ENCODE measurements at places on chromosomes 2 and 18.

DNA sequence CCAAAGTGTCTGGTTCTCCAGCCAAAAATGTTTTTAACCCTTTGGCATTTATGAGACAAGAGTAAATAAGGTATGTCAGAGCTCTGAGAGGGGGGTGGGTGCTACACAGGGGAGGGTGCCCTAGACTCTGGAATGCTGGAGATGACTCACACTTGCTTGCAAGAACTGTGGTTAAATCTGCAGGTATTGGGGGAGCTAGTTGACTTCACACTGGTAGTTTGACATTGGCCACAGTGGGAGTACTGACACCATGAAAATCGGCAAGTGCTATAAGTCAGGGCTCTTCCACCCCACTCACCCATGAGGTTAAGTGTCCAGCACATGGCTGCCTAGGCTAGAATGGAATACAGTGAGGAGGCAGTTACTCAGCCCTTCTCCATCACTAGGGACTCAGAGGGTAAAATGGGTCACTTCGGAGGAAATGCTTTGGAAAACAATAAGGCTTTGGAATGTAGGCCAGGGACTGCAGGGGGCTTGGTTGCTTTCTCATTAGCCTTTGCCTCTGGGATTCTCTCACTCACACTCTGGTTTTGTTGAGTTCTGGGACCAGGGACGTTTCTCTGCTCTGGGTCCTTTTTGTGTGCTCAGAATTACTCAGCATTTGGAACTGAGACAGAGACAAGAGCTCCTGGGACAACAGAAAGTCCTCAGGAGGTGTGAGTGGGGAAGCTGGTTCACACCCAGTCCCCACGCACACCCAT is 91.6 kb downstream of the ACKR3 start:
- DNase-seq, result peak; percentile 80

DNA sequence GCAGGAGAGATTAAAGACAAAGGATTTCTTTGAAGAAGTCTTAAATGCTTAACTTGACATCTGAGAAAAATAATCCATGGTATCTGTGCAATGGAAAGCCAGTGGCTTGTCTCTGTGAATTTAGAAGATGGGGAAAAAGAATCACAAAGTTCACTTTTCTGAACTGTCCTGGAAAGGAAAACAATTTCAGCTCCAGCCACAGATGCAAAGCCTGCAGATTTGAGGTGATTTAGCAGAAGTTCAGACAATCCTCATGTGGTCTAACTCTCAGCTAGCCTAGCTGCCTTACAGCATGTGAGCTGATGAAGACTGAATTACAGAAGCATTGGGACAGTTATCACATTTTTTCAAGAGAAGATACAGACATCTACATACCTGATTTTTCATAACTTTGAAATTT is 126.7 kb upstream of the ITGB6 start:
- DNase-seq, result no peak

- no peak for DNase-seq
These were observed 54.3 kb downstream of the INPP5D start for GRCh38 chr2:233114421-233114861.

DNA sequence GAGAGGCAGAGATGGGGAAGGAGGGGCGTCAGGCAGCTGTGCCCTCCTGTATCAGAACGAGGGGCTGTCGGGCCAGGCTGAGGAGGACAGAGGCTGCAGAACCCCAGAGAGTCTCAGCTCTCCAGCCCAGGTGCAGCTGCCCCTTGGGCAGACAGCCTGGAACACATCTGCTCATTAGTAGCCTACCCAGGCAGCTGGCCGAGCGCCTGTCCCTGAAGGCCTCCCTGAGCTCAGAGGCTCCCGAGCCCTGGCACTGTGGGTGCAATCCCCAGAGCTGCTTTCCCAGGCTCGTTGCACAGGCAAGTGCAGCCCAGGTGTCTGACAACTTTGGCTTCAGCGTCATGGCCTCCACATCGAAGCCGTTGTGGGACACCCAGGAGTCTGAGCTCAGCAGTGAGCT is 13.1 kb upstream of the TMEM185B start:
- no peak for DNase-seq

- no peak for DNase-seq
These were observed 83.1 kb downstream of the BCL11A start for GRCh38 chr2:60470340-60470739.

DNA sequence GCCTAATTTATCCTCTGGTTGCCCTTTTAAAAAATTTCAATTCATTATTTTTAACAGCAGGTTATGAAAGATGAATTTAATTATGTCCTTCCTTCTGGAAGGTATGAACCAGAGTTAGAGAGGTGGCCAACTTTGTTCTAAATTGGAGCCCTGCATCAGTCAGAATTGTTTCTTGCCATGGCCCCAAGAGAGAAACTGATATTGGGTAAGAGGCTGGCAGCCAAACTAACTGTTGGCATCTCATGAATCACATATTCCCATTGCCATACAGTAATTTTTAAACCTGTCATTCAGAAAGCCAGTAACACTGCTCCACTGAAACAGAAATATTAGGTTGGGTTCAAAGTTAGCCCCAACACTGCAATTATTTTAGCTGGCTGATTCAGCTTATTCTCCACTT is 67.4 kb downstream of the SMAD2 start:
- DNase-seq, result no peak

DNA sequence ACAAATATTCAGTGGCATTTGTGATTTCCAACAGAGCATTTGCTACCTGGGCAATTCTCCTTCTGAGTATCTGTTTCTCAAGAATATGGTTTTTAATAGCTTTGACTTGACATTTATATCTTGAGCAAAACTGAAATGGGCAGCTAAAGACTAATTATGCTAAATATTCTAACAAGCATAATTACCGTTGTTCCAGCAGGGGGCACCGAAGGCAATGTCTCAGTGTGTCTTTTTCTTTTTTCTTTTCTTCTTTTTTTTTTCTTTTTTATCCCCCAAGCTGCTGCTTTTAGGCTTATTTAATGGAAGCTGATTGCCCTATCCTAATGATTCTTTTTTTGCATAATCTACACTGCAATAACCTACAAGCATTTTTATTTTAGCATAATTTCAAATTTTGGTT is 138.9 kb upstream of the NABP1 start:
- DNase-seq, result peak; percentile 39

GRCh38 chr2:191010887-191011885 is 2.8 kb downstream of the STAT1 start:
- DNase-seq, result peak; percentile 35

DNA sequence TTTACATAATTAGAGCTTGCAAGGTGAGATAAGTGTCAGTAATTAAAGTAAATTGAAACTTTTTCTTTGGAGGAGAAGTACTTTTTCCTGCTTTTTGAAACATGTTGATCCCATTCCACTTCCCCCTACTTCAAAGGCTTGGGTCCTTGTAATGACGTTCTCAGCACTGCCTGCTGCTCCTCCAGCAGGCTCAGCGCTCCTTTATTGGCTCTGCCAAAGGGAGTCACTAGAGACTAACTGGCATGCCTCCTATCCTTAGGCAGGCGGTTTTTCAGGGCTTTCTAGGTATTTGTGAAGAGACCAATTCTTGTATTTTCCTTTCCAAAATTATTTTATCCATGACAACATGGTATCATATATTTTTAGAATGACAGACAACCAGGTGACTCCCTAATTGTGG is 43.9 kb upstream of the ACADL start:
- no peak for DNase-seq

DNA sequence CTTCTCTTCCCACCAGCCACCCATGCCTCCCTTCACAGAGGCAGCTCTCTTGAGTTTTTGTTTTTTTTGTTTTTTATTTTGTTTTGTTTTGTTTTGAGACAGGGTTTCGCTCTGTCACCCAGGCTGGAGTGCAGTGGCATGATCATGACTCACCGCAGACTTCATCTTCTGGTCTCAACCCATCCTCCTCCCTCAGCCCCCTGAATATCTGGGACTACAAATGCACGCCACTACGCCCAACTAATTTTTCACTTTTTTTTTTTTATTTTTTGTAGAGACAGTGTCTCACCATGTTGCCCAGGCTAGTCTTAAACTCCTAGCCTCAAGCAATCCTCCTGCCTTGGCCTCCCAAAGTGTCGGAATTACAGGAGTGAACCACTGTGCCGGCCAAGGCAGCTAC is 161.4 kb downstream of the TRABD2A start:
- DNase-seq, result no peak

DNA sequence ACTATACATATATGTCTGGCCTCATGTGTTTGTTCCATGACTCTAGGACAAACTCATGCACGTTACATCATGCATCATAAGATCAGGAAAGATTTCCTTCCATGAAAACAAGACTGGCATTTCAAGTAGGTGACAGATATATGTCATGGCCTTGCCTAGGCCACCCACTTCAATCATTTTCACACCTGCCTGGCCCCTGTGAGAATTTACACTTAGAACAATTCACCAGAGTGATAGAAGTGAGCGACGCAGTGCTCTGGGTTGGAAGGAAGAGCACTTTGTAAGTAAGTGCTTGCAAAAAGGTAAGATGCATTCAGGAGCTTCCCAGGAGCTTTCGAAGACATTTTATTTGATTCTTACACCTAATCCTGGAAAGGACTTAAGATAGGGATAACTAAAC is 39.5 kb downstream of the TMEM163 start:
- no peak for DNase-seq

Measured in EL (cell line).